ENCODE measurements at places on chromosomes 7 and 10.
A peak's percentile ranks its signal among the peaks of the same experiment; 100 is the strongest.

GRCh38 chr10:102267748-102268147, 22.4 kb downstream of the GBF1 start:
- DNase-seq, result no peak

- DNase-seq, result no peak
Measured at GRCh38 chr10:47058032-47058702, 146.9 kb downstream of the PTPN20 start.

GRCh38 chr7:65239707-65240352, 133.8 kb upstream of the ZNF92 start:
- peak; percentile 6 for DNase-seq

- no peak for DNase-seq
Measured at GRCh38 chr10:94224656-94225055, 138.1 kb downstream of the NOC3L start.

GRCh38 chr10:14276210-14276609, 54.5 kb downstream of the FRMD4A start:
- no peak for DNase-seq

- DNase-seq, result no peak
Measured at GRCh38 chr7:121337398-121337797, 8.6 kb downstream of the WNT16 start.

DNA sequence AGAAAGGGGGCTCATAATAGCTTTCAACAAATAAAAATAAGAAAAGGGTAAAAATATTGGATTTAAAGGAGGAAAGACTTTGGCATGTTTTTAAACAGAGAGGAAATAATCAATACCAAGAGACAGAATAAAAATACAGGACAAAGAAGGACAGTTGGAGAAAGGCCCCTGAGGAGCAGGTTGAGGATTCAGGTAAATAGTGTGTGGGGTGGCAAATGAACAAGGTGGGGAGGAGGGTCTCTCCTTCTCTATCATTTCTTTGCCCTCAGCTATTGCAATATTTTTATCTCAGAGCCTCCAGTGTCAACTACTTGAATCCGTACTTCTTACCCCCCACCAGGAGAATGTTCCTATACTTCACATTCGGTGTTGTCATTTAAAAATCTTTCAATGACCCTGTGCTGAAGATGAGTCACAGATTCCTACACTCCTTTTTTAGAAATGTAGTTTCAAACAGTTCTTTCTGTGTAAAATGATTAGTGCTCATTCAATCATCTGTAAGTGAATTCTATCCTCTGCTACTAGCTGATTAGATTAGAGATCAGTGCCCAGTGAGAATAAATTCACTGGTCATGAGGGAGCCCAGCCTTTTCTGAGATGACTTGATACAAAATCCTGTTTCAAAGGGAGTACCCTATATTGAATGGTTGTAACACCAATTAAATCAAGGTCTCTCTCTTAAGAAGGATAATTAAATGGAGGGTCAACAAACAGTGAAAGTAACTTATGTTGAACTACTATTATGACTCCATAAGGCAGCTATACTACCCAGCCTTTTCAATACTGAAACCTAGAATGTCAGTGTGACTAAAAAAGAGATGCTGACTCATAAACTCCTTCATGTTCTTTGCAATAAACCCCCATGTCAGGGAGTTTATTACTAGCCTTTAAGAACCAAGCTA, 50.4 kb upstream of the WNT16 start:
- no peak for DNase-seq

DNA sequence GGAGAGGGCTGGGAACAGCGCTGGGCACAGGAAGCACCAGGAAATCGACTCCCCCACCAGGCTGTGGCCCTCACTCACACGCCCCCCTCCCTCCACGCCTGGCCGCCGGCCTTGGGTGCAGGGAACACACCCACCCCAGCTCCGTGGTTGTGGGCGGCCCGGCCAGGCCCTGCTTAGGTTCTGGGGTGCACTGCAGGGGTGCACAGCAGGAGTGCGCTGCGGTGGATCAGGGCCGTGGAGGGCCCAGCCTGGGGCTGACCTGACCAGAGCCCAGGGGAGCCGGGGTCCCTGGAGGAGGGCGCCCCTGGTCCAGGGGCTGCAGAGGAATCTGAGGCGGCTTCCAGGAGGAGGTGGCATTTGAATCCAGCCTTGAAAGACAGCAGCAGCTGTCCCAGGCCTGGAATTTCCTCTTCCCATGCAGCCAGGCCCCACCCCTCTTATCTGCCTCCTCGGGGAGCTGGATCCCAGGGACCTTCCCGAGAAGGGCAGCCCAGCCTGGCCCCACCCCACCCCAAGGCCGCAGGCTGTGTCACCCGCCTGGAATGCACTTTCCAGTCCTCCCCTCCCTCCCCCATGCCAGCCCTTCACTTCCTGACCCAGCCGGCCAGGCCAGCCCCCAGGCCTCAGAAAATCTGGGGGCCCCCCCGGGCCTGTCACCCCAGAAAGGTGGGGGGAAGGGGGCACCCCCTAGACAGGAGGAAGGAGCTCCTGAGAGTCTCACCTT, 18.4 kb upstream of the PDGFA start:
- DNase-seq, result no peak

GRCh38 chr10:58335306-58336005, 650 bp downstream of the UBE2D1 start:
- DNase-seq, result peak; percentile 23

- no peak for DNase-seq
Measured at GRCh38 chr7:39488467-39489393, 77.5 kb upstream of the YAE1 start.

GRCh38 chr10:124164264-124164663, 70.9 kb upstream of the CHST15 start:
- no peak for DNase-seq

DNA sequence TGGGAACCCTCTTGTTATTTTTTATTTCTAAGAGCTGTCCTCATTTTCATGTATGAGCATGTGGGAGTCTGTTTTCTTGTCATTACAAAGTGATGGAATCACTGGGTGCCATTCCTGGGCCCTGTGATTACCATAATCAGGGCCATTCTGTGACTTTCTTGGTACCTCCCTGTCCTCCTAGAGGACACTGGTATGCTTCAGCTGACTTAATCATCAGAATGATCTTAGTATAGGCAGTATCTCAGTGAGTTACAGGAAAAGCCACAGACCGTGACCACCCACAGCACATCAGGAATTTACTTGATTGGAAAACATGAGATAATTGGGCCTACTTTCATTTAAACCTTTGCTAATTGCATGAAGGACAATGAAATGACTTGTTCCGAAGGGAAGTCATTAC, 7.2 kb downstream of the NOM1 start:
- no peak for DNase-seq

DNA sequence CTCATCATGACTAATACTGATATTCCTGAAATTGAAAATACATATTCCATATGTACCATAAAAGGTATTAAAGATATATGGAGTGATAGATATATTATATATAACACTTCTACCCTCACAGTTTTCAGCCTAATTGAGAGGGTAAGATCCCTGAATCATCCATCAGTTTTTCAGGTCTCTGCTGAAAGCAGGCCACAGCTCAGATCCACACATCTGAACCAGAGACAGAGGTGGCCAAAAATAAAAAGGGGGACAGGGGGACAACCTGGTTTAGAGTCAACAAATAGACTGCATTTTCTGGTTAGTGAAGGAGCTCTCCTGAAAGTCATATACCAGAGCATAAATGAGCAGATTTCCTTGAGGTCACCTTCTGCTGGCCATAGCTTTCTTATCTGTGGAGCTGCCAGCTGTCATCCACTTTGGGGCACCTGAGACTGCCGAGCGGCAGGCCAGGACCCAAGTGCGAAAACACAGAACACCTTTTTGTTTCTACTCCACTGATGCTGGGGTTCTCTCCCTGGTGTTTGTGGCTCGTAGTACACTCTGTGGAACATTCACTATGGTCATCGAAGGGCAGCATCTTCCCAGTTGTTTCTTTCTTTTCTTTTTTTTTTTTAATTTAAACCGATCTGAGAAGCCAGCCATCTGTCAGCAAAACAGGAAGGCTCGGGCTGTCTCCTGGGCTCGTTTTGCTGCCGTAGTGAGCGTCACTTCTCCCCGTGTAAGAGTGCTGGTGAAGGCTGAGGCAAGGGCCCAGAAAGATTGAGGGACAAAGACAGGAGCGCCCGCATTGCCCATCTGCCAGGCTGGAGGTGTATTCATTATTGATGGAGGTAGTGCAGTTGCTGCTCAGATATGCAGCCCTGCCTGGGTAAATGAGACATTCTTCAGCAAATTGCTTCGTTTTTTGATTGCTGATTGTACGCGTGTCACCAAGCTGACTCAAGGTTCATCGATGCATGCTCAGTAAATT, 13.5 kb downstream of the IKZF1 start:
- DNase-seq, result no peak

- no peak for DNase-seq
Measured at GRCh38 chr10:75223507-75223906, 12.2 kb downstream of the COMTD1 start.

GRCh38 chr7:9264395-9264794, 831.0 kb downstream of the NXPH1 start:
- no peak for DNase-seq

DNA sequence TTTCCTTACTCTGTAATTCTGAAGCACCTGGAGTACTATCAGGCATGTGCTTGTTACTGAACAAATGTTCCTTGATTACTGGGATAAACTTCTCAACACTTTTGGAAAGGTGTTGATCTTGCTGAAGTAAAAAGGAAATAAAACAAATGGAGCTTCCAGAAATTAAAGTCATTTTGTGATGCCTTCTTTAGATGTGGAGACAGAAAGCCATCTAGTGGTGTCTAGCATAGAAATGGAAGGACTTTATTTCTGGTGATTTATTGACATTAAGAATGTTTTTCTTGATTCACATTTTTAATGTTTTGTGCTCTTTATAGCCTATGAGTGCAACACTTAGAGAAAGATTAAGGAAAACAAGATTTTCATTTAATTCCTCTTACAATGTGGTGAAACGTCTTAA, 1.4 kb downstream of the SFR1 start:
- DNase-seq, result no peak

DNA sequence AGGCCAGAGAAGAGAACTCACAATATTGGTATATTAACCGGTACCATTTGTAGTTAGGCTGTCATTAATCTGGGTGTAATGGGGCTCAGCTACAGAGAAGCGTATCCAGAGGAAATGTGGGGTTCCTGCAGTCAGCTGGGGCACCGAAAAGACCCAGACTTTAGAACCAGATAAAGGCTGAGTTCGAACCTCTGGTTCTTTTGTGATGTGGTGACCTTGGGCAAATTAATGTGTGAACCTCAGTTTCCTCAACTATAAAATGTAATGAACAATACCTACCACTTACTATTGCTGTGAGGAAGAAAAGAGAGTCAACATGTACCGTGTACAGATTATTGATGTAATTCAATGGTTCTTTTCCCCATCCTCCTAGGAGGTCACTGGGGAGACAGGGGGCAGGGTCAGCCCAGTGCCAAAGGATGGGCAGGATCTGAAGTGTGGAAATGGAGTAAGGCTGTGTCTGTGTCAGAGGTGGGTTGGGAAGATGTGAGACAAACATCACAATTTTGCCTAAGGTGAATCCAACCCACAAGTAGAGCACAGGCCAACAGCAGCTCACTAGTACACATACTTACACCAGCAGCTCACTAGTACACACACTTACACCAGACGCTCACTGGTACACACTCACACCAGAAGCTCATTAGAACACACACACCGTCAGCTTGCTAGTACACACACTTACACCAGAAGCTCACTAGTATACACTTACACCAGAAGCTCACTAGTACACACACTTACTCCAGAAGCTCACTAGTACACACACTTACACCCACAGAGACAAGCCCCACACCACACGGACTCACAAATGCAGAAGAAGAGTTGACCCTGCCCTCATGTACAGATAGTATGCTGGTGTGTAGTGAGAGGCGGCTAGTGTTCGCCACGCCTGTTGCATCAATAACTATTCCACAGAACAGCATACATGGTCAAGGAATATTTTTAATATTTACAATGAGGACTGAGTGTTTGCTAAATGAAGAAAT, 28.0 kb downstream of the PRSS2 start:
- DNase-seq, result no peak

DNA sequence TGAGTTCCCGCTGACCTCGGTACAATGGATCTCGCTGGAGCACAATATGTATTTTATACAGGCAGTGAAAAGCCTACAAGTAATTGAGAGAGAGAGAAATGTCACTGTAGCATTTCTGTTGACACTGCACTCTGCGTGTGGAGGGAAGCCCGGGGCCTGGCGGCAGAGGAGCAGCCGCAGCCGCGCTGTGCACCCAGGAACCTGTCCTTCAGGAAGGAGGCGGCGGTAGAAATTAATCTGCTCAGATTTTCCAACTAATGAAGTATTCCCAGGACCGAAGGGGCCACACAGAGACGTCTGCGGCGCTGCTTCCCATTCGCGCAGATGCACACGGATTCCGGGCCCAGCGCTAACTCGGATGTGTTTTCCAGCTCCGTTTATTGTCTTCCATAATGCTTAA, 170.1 kb downstream of the EBF3 start:
- no peak for DNase-seq

- DNase-seq, result no peak
Measured at GRCh38 chr7:84912018-84912417, 274.8 kb downstream of the SEMA3D start.

DNA sequence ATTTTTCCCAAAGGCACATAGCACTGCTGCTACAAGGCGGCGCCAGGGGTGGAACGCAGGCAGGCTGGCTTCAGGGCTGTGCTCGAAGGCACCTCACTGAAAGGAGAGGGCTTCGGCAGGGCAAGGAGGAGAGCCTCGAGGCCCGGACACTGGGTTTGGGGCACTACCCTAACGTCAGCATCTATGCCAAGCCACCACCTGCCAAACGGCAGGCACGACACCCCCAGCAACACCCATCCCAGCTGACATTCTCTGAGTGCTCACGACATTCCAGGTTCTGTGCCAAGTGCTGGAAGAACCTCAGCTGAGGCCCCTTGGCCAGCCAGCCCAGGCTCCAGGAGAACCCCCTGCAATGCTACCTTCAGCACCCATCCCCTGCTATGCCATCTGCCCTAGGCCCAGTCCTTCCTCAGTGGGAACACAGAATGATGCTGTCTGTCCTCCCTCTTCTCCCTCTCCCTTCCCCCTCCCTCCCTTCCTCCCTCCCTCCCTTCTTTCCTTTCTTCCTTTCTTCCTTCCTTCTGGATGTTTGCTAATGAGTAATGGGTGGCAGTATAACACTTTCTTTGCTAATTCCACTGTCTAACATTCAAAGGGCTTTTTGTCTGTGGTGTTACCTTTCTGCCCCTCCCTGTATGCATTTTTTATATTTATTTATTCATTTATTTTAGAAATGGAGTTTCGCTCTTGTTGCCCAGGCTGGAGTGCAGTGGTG, 24.3 kb downstream of the ZCCHC24 start:
- DNase-seq, result no peak

DNA sequence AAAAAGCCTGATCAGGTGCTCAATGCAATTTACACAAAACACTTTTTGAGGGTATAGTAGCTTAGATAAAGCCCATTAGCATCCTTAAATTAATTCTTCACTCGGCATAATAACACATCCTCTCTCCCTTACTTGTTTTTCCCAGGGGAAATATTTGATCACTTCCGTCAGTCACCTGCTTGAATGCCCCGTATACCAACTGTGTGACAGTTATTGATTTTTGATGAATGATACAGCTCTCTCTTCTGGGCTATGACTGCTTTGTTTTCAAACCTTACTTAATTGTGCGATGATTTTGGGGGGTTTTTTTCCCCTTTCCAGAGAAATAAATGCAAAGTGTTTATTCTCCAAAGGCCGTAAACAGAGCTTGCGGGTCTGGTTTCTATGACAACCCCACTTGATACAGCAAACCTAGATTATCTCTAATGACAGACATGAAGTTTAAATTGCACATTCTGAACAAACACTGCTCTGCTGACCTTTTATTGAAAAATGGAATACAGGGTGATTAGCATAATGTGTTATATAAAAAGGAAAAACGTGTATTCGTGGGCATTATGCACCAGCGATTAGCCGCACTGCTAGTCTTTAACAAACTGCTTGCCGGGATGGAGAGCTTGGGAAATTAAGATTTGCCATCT, 78.4 kb upstream of the NANOS1 start:
- DNase-seq, result no peak

GRCh38 chr10:120575411-120575810, 118.4 kb downstream of the PLPP4 start:
- no peak for DNase-seq
